ENCODE measurements at places on chromosomes 16 and 17.

DNA sequence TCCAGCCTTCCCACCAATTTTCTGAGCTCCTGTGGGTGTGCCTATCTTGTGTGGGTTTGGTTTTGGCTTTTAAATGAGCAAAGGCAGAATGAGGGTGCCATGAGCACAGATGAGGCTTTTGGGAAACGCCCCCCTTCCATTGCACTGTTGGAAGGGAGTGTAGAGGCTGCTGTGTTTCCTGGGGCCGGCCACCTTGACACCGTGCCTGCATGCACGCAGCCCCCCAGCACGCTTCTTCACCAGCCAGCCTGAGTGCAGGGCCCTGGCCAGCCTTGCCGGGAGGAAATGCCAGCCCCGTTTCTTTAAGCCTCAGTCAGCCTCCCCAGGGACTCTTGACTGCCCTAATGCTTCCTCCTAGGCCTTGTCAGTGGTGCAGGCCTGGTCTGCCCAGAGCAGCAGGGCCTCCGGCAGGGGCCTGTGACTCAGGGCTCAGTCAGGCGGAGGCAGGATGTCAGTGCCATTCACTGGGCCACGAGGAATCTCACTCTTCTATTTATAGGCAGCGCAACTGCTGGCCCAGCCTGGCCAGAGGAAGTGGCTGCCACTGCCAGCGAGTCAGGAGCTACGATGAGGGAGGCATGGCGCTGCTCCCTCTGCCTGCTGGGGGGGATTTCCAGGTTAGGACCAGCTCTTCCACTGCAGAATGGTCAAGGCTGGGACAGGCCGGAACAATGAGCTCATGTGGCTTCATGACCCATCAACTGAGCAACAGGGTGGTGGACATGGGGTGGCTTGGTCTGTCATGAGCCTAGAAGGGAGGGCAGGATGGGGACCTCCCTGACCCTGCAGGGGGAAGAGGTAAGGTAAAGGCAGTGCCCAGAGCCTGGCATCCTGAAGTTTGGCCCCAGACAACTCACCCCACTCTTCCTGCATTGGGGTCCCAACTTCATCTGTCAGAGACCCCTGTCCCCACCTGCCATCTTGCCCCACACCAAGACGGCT is 205.2 kb downstream of the RAB11FIP4 start:
- DNase-seq = peak; percentile 99

GRCh38 chr16:4214215-4214621 is 27.7 kb downstream of the SRL start:
- peak; percentile 92 for DNase-seq

DNA sequence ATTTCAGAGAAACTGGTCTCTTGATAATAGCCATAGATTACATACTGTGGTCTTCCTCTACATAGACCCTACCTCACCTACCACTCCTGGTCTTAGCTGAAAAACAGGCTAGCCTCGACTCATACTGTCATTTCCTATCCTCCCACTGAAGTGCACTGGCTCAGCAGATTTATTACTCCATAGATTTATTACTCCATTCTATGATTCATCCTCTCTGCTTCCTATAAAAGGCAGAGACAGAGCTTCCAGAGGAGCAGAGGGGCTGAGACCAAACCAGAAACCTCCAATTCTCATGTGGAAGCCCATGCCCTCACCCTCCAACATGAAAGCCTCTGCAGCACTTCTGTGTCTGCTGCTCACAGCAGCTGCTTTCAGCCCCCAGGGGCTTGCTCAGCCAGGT is at the start of gene CCL7:
Gene CCL7, plus strand, starts transcription at position 253 of the 400 bp plus-strand sequence. Its CDS starts 70 bp downstream, at position 323.
- DNase-seq = peak; percentile 75

DNA sequence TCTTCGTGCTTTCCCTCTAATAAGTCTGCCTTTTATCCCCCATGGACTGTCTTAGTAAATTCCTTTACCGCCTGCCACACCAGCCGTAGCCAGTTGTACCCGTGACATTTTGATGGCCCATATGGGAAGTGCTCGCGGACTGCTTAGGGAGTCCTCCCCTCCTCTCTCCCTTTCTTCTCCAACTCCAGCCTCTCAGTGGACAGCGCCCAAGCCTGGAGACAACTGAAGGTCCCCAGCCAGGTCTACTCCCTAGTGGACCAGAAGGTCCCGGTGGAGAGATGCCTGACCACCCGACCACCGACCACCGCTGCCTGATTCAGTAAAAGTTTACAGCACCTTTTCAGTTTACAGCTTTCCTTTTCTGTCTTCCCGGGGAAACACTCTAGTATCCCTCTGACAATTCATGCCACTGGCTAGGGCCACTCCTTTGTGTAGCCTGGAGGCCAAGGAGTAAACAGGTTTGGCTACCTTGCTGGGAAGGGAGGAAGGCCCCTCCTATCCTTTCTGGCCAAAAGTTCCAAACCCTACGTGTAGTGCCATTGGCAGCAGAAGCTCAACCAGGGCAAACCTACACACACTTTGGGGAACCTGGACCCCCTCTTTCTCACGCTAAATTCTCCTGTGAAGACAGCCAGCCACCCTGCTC is 18.0 kb downstream of the CTRB2 start:
- no peak for DNase-seq

- DNase-seq = no peak
Observed at GRCh38 chr16:49201118-49201517, 80.5 kb downstream of the CBLN1 start.

- DNase-seq = peak; percentile 81
Observed at GRCh38 chr17:41382394-41382793, 288 bp upstream of the KRT34 start.

DNA sequence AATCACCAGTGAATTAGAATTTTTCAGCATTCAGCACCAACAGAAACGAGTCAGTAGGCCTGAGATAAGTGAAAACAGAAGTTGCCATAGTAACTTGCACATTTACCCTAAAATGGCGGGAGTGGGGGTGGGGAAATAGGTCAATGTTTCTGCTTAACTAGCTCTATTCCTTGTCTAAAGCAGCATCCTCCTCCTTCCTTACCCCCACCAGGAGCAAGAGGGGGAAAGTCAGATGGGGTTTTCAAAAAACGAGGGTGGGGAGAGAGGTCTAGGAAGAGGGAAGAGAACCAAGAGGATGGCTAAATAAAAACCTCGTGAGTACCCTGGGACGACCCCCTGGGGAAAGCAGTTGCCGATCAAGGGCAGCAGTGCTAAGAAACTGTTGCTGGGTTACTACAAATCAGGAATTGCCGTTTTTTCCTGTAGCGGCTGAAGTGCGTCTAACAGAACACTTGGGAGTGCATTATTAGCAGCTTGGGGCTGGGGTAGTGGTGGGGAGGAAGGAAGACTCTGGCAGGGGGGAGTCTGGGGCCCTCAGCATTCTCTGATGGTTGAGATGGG is 34.4 kb upstream of the MNT start:
- no peak for DNase-seq

DNA sequence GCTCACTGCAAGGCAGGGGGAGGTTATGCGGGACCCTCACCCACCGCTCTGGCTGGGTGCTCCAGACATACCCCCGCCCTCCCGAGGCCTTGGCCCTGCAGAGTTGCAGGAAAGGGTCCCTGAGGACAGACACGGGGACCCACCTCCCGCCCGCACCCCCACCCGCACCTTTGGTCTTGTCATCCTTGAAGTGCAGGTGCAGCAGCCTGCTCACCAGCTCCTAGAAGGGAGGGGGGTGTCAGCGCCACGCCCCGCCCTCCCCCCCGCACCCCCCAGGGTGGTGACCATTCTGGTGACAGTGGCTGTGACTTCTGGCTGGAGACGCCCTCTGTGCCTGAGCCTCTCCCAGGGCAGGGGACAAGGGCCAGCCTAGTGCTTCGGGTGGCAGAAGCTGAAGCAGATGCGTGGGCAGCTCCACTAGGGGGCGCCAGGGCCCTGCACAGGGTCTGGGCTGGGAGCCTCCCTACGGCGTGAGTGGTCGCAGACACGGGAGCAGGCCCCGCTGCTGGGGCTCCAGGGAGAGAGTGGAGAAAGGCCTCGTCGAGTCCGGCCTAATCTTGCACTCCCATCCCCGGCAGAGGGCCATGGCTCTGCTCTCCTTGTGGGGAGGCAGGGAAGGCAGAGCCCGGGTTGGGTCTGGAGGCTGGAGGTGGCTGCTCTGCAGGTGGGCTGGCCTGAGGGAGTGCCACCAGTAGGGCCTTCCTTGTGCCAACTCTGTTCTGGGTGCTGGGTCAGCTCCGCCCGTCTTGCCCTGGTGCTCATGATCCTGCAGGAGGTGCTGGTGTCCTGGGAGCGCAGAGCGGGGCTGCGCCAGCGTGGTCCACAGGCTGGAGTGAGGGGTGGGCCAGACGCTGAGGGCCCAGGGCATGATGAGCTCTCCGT is 2.7 kb downstream of the CENPX start:
- DNase-seq = peak; percentile 32

DNA sequence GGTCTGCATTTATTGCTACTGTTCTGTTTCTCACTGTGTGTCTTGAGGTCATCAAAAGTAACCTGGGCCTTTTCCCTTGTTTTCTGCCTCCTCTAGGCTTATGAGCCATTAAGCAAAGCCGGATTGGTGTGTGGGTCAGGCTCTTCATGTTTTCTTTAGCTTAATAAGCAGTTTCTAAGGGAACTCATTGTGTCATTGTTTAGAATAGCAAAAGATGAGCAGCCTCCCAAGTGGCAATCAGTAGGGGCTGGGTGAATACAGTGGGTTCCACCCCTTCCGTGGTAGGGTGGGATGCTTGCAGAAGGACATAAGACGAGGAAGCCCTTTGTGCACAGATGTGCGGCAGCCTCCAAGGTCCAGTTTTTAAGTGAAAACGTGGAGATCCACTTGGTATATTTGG is 34.5 kb downstream of the ABCC1 start:
- DNase-seq = no peak

DNA sequence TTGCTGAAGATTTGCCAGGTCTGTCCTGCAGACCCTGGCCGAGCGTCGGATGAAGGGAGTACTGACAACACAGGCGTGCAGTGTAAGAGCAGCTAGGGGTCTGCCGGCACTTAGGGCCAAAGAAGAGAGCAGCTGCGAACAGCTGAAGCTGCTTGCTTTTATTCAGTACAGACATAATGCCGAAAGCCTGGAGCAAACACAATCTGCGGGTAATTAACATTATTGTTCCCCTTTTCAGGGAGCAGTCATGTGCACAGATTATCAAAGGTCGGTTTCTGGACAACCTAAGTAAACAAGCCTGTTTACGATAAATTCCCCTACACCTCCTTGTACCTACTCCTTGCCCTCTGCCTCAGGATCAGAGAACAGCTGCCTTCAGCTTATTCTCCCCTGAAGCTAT is 12.0 kb upstream of the KRT23 start:
- no peak for DNase-seq

- DNase-seq = peak; percentile 63
Observed at GRCh38 chr17:17739388-17740066, 58.3 kb downstream of the RAI1 start.

DNA sequence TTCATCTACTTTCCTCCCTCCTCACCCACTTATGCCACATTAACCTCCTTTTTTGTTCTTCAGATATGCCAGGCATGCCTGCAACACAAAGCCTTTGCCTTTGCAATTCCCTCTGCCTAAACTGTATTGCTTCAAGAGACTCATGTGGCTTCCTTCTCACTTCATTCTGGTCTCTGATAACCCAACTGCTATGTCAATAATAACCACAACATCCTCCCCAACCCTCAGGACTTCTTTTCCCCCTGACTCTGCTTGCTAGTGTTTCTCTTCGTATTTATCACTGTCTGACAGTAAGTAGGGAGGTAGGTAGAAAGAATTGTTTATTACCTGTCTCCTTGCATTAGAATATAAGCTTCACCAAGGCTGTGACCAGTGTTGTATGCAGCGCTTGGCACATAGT is 22.4 kb downstream of the RBL2 start:
- no peak for DNase-seq

DNA sequence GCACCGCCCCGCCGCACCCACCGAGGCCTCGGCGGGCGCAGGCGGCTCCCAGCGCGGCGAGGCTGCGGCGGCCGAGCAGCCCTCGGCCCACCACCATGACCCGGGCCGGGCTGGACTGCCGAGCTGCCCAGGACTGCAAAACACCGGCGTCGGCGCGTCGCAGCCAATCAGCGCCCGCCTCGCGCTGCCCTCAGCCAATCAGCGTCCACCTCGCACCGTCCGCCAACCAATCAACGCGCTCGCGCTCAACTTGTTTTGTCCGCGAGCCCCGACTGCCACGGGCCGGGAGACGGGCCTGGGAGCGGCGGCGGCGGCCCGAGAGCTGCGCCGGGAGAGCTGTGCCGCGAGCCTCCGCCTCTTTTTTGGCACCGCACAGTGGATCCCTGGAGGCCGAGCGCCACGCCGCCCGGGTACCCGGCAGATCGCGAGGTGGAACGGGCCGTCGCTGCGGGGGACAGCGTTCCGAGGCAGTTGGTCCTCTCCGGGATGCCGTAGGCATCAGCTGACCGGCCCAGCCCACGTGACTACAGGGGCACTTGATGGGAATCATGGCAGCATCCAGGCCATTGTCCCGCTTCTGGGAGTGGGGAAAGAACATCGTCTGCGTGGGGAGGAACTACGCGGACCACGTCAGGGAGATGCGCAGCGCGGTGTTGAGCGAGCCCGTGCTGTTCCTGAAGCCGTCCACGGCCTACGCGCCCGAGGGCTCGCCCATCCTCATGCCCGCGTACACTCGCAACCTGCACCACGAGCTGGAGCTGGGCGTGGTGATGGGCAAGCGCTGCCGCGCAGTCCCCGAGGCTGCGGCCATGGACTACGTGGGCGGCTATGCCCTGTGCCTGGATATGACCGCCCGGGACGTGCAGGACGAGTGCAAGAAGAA is at the start of the genes FAHD1 and HAGH:
Gene FAHD1, plus strand, starts transcription at position 516 of the 883 bp plus-strand sequence. Its CDS starts 33 bp downstream, at position 549.
Gene HAGH, minus strand, starts transcription at position 135 of the 883 bp plus-strand sequence. Its CDS starts 38 bp downstream, at position 97.
- DNase-seq = peak; percentile 94

DNA sequence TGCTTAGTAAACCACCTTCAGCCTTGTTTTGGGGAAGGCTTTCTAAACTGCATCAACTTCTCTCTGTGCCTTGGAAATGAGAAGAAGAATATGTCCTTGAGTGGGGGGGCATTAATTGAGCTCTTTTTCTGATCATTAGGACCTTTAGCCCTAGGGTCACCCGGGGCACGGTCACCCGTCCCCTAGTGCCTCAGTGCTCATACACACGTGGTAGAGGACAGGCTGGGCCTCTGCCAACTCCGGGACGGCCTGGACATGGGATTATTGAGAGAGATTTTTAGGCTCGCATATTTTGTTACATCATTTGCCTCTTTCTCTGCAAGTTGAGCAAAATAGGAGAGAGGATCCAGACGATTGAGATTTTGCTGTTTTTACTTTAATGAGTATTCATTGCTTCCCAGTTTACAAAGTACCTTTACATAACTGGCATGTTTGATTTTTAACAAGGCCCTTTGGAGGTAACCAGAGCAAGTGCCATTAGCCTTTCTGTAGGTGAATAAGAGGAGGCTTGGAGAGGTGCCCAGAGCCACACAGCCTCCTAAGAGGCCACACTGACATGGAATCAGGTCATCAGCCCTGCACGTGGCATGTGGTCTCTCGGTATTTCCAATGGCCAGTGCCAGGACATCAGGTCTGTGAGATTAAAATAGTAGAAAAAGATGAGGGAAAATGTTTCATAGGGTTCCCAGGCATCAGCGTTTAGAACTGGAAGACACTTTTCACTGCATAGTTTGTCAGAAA is 11.1 kb downstream of the PMM2 start:
- DNase-seq = no peak

- peak; percentile 98 for DNase-seq
Observed at GRCh38 chr17:5526821-5527598, 40.6 kb downstream of the MIS12 start.

GRCh38 chr16:12025472-12025871 is 48.9 kb downstream of the SNX29 start:
- DNase-seq = no peak

- no peak for DNase-seq
Observed at GRCh38 chr17:17146786-17147406, 59.2 kb downstream of the PLD6 start.
